SK-N-MC (cell line): ENCODE measurements at places on chromosomes 2 and 18.

- DNase-seq = no peak
Observed at GRCh38 chr2:50732796-50733195, 299.1 kb downstream of the NRXN1 start.

DNA sequence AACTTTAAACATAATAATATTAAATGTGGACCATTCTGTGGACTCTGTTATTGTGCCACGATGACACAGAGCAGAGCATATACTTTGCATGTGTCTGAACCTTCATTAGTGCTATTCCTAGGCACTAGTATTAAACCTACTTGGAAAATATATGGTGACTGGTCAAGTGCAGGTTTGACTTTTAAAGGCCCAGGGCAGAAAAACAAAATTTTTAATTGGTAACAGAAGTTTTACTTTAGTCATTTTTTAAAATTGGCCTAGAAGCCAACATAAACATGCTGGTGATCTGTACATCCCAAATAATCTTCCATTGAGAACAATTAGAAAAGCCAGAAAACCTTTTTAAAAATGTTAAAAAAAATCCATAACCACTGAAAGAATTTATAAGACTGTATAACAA is 16.6 kb downstream of the LDAH start:
- no peak for DNase-seq

DNA sequence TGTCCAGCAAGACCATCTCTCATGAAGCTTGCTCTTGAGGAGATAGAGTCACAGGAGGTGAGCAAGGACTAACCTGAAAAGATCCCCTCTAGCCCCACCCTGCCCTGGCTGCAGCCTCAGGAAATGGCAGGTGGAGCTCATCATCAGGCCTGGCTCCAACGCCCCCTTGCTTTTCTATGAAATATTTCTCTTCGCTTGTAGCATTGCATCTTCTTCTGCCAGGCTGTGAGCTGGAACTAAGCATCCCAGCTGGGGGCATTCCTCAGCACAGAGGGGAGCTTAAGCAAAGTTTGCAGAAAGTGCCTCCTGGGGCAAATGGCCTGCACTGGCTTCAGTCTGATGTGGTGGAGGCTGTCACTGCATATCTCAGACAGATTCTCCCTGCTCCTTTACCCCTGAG is 90.1 kb upstream of the LGALSL start:
- DNase-seq = no peak

DNA sequence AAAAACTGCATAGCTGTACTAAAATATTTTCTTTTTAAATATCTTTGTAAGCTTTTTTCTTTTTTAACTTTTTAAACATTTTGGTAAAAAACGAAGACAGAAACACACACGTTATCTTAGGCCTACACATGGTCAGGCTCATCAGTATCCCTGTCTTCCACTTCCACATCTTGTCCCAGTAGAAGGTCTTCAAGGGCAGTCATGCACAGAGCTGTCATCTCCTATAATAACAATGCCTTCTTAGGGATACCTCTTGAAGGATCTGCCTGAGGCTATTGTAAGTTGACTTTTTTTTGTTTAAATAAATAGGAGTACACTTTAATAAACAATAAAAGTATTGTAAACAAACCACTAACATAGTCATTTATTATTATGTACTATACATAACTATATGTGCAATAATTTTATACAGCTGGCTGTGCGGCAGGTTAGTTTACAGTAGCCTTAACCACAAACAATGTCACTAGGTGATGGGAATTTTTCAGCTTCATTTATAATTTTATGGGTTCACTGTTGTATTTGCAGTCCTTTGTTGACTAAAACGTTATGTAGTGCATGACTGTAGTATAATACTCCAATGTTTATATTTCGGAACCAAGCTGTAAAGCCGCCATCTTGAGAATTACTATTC is 124.4 kb downstream of the MAP4K4 start:
- DNase-seq = no peak

DNA sequence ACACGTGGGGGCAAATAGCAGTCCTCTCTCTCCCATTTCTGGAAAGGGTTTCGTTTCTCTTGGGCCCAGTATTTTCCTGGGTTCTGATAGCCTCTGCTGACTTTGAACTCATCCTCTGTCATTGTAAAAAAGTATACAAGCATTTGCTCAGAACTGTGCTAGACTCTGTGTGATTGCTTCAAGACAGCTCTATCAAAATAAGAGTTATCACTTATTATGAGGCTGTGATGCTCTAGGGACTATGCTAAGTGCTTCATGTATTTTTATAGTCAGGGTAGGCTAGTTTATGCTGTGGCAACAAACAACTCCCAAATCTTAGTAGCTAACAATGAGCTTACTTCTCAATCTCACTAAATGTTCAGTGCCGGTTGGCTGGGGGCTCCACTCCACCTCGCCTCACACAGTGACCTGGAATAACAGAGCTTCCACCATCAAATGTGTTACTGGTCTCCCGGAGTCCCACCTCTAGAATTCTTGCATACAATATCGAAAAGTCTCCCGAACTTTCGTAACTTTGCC is 110.8 kb upstream of the CDC42EP3 start:
- DNase-seq = no peak

DNA sequence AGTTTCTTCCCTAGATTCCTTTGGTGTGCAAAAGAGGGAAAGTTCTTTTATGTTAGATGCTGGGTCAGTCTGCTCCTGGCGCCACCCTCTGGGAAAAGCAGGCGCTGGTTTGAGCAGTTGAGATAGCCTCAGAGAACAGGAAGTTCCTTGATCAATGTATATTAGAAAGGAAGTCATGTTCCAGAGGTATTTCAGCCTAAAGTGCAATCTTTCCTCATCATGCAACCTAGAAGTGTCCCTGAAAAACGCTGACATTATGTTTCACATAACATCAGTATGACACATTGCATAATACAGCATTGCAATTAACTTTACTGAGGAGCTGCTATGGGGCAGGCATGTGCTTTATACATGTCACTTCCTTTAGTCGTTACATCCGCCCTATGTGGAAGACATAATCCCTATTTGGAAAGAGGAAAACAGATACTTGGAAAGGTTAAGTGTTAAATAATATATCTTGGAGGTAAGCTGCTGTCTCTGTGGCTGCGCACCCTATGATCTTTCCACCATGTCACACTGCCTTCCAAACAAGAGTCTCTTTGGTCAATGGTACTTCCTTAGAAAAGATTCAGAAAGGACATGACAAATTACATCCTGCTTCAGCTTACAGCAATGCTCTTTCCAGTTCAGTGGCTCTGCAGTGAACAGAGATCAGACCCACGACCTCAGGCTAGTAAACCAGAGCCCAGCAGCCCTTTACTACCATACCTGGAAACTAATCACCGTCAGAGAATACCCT is 369.7 kb downstream of the RAD51AP2 start:
- DNase-seq = no peak

- no peak for DNase-seq
Observed at GRCh38 chr2:134290358-134290757, 36.5 kb downstream of the MGAT5 start.

DNA sequence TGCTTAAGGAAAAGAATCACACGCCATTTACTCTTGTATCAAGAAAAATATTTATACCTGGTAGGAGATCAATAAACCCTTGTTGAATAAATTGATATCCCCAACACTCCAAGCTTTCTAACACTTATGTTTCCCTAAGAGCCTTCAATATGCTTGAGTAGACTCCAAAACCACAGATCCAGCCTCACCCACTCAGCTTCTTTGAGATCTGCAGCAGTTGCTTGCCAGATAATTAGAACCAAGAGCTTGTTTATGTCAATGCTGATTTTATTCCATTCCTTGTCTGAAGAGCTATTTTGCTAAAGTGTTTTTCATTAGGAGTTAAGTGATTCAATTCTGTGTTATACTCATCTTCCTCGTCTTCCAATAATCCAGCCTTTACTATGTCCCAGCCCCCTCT is 26.3 kb upstream of the CRIM1 start:
- DNase-seq = no peak

DNA sequence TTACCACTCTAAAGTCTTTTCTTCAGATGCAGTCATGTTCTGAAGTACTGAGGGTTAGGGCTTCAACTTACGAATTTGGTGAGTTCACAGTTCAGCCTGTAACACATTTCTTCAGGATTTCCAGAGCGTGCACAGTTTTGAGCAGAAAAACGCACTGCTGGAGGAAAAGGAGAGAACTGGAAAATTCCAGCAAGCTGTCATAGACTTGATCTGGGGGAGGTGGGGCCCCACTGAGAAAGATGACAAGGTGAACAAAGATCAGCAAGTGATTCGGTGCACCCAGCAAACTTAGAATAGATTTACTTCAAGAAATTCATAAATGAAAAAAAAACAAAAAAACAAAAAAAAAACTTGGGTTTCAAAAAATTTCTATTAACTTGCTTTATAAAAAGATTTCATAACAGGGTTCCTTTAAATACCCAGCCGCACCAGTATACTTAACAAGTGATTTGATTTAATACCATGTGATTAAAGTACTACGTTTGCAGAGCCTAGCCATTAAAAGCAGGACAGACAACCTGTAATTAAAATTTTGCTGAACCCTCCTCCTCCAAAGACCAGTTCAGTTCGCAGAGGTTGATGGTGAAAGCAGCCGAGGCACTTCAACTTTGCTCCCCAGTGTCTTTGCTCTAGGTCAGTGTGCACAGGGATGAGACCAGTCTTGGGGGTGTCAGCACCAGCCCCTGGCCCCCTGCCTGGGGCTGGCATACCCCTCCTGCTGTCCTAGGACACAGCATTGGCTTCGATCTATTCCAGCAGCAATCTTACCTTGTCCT is 30.5 kb downstream of the CTIF start:
- DNase-seq = no peak

DNA sequence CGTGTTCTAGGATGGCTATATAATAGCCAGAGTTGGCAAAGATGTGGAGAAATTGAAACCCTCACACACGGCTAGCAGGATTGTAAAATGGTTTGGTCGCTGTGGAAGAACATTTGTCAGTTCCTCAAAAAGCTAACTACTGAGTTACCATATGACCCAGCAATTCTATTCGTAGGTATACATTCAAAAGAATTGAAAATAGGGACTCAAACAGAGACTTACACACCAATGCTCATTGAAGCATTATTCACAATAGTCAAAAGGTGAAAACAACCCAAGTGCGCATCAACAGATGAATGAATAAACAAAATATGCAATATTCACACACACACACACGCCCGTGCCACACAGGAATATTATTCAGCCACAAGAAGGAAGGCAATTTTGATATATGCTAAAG is 98.7 kb downstream of the PLA2R1 start:
- DNase-seq = no peak

DNA sequence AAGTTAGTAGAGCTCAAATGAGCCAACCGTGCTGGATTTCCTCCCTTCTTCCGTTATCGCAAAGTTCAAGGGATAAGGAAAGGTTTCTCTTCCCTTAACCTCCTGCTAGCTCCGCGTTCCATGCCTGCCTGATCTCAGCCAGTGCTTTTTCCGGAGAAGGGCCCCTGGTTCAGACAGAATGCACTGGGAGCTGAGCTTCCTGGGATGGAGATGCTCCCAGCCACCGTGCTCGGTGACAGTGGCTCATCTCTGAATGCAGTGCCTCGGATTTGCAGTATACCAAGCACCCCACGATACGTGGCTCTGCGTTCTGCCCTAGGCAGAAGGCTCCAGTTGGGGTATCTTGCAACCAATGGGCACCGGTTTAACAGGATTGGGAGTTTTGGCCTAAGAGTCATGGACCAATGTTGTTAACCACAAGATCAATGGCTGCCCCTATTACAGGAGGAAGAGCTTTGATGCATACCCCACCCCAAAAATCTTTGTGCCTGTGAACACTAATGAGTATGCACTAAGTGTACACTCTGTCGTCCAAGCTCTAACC is 876 bp downstream of the CNTNAP5 start:
- DNase-seq = no peak
